H54 (cell line): ENCODE measurements at places on chromosomes 1 and 21.

DNA sequence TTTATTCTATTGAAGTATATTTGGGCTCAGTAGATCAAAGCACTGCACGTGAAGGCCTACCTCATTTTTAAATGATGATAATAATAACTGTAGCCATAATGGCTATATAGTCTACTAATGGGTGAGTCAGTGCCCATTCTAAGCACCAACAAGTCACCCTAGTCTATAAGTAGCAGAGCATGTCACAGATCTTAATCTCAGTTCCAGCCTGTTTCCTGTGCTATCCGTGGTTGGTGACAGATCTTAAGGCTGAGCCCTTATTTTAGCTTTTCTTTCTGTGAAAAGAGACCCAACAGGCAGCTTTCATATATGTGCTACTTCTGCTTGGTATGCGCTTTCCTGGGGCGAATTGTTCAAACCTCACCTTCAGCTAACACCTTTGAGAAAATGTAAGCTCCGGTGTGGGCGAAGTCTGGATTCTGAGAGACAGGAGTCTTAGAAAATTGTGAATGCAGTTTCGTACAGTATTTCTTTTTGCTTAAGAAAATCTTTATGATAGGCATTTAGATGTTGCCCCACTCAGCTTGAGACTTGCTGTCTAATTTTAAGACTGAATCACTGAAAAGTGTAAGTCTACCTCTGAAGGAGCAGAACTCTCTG, 59.6 kb downstream of the FMN2 start:
- DNase-seq: no peak

- DNase-seq: no peak
Observed at GRCh38 chr1:29719253-29719652, 482.9 kb downstream of the PTPRU start.

- DNase-seq: no peak
Observed at GRCh38 chr21:44371596-44371995, 18.2 kb downstream of the TRPM2 start.

- no peak for DNase-seq
Observed at GRCh38 chr1:151680391-151680790, 36.2 kb downstream of the CELF3 start.

- no peak for DNase-seq
Observed at GRCh38 chr1:83857103-83857502, 141.8 kb downstream of the TTLL7 start.

GRCh38 chr21:42221581-42222345, 2.8 kb downstream of the ABCG1 start:
- no peak for DNase-seq

- no peak for DNase-seq
Observed at GRCh38 chr1:170640581-170640980, 23.4 kb upstream of the PRRX1 start.

DNA sequence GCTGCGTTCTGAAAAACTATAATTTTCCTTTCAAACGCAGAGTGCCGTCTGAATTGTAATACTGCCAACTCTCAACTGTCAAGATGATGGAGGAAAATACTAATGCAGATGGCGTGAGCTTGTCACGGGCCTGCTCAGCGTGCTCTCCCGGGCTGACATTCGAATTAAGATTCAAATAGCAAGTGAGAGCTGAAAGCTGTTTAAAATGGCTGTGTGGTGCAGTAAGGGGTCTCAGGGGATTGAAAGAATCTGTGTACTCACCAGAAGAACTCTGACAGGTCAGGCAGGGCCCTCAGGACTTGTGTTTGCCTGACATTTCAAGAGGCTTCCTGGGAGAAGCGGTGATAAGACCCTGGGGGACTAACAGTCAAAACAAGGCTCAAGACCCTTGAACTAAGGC, 33.1 kb downstream of the ZMYND12 start:
- no peak for DNase-seq

DNA sequence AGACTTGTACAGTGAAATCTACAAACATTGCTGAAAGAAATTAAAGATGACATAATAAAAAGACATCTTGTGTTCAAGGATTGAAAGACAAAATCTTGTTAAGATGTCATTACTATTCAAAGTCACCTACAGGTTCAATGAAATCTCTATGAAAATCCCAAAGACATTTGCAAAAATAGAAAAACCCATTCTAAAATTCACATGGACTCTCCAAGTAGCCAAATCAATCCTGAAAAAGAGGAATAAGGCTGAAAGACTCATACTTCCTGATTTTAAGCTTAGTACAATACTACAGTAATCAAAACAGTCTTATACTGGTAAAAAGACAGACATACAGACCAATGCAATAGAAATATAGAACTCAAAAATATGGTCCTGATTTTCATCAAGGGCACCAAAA, 78.6 kb downstream of the PCSK9 start:
- no peak for DNase-seq

DNA sequence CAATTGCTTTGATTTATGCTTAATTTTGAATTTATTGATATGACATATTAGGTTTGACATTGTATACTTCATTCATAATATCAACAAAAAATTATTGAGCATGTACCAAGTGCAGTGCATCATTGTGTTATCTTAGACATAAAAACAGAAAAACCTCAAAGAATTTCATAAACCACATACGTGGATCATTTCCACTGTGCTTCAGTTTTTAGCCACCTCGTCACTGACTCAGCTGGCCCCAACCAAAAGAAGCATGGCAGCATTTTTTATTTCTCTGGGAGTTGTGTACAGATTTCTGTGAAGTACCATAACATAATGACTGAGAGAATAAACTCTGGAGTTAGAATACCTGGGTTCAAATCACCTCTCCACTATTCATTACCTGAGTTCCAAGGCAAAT, 95.6 kb upstream of the C1orf87 start:
- DNase-seq: no peak

DNA sequence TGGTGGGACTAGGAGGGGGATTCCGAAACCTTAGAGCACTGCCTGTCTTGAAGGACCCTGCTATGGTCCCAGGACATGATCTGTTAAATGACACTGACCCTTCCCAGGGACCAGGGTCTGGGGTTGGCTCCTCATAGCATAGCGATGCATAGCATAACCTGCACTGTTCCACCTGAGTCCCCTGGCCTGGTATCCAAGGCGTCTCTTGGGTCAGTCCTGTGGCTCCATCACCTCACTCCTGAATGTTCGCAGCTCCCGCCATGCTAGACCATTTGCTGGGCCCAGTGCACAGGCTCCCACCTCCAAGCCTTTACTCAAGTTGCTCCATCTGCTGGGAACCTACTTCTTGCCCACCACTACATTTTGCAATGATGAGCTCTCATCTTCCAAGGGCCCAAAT, 39.0 kb upstream of the MAGOH start:
- DNase-seq: no peak

DNA sequence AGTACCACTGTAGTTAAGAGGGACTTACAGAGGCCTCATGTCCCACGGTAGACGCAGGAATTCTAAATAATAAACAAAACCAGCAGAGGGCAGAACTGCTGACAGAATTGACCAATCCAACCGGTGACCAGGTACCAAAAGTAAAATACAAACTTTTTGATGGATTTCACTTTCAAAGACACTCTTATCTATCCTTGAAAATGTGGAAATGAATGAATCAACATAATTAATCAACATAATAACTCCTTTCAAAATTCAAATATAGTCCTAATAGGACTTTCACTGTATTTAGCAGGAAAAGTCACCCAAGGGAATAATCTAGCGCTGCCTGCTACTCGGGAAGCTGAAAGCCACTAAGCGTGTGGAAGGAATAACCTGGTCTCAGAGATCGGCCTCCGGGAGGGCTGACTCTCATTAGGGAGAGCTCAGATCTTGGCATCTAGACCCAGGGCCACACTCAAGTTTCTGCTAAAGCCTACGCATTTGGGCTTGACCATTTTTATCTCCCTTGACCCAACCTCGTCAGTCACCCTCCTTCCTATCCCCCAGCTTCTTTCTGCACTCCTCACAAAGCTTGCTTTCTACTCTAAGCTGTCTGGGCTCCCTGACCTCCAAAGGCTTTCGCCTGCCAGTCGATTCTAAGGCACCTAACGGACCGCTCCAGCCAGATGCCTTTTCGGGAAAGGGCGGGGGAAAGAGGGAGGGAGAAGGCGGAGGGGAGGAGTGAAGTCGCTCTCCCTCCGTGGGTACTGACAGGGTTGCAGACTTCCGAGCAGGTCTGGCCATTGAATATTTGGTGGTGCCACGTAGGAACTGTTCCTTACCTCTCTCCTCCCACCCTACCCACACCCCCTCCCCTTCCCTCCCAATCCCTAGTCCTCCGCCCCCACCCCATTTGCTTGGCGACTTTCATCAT, 1.6 kb downstream of the COL11A1 start:
- peak; percentile 54 for DNase-seq

DNA sequence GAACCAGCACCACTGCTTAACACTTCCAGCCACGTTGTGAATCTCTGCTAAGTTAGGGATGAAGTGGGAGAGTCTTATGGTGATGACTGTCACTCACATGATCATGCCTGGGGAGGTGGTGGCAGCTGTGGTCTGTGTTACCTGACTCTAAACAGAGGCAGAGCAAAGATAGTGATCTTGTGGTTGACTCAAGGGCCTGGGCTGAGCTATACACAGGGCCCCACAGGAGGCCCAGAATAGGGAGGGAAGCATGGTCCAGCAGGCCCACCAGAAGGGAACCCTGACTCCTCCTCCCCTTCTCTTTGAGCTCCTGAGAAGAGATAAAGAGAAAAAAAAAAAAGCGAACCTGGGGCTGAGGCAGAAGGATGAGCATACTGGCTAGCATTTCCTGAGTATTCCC, 55.0 kb downstream of the PLXNA2 start:
- DNase-seq: no peak

DNA sequence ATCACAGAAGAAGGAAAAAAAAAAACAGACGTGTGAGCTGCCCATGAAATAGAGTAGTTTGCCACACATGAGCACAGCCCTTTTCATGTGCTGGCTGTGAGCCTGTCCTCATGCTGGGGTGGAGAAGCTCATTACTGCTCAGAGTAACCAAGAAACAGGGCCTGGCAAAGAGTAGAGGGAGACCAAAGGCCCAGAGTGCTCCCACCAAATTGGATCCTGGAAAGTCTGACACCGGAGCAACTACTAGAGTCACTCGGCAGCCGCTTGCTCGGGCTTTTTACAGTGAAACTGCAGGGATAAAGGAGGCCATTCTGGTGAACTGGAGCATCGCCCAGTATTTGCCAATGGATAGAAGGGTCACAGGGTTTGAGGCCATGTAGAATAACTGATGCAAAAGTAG, 64.4 kb upstream of the BARHL2 start:
- DNase-seq: no peak

GRCh38 chr1:156492591-156493080, 7.9 kb downstream of the MEF2D start:
- no peak for DNase-seq

GRCh38 chr1:180933141-180933540, 20.4 kb downstream of the KIAA1614 start:
- DNase-seq: no peak

DNA sequence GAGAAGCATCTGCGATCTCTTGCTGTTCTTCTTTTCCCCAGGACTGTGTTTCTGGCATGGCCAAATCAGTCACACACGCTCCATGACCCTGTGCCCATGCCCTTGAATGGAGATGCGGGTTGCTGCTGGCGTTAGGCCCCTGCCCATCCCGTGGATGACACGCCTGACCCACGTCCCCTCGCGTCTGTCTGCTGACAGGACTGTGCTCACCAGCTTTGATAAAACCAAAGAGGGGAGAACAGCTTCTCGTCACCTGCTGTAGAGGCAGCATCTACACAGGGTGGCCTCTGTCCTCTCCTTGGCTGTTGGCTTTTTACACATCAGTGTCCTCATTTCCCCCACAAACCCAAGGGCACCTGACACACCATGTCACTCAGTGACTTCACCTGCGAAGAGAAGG, 6.9 kb downstream of the MT1HL1 start:
- no peak for DNase-seq

DNA sequence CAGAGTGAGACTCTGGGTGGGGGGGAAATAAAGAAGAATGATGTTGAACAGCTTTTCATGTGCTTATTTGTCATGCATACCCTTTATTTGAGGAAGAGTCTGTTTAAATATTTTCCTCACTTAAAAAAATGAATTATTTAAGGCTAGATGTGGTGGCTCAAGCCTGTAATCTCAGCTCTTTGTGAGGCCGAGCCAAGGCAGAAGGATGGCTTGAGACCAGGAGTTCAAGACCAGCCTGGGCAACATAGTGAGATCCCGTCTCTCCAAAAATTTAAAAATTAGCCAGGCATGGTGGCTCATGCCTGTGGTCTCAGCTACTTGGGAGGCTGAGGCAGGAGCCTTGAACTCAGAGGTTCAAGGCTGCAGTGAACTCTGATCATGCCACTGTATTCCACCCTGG, 25.4 kb downstream of the SLC30A1 start:
- no peak for DNase-seq

DNA sequence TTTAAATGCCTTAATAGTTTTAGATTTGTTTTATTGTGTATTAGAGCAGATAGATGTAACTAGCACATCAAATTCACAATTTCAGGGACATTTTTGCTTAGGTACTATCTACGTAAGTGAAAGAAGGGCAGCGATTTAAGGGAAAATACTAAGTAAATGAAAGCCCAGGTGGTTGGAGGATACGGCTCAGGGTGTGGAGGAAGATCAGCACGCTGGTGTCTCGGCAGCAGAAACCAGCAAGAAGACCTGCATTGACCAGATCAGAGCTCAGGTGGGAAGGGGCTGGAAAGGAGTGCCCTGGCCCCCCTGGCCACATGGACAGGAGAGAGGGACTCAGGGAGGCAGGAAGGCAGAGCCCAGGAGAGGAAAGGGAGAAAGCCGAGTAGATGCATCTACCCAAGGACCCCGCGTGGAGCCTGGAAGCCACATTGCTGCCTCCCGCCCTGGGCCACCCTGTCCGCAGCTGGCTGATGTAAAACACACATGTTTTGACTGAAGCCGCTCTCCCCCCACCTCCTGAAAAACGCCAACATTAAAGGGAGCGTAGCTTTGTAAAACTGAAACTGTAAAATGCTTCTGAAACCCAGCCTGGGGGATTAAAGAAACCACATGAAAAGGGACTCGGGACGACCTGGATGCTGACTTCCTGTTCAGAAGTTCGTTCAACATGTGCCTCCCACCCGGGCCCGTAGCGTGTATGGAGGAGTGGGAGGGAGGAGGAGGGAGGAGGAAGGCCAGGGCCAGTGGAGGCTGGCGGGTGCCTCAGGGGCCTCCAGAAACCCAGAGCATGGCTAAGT, 72.6 kb upstream of the TARDBP start:
- DNase-seq: no peak

DNA sequence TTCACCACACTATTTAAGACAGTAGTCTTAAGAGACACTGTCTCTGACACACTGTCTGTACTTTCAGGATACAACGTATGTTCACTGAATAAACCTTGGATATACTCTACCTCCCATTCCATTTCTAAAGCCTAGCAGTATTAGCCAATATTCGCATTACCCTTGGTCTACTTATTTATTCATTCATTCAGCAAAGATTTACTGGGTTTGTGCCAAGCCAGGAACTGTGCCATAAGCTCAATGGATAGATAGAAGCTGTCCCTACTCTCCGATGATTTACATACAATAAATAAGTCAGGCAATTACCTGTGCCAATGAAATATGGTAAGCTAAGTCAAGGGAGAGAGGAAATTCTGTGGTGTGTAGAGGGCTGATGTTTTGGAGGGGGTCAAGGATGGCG, 195.2 kb upstream of the RAB4A start:
- DNase-seq: no peak

- no peak for DNase-seq
Observed at GRCh38 chr1:89975540-89976125, 19.3 kb upstream of the ZNF326 start.
